ENCODE measurements at places on chromosomes 3 and 15. TPM values are rescaled to one million over a fixed set of nuclear protein-coding genes. Genes with fewer than 3 reads are reported as not detected.

The SIDT1 gene
- 1.4 TPM for polyA plus RNA-seq

The MINAR1 gene
- polyA plus RNA-seq = 0.68 TPM

The SETMAR gene
- polyA plus RNA-seq = 33.9 TPM

The PIGZ gene
- polyA plus RNA-seq = 1.1 TPM

The TIMP4 gene
- polyA plus RNA-seq = 0.25 TPM

The CRYGS gene
- 10.8 TPM for polyA plus RNA-seq

The KIF9 gene
- polyA plus RNA-seq = 19.1 TPM

The KCNAB1 gene
- polyA plus RNA-seq = 1.3 TPM

The SH3GL3 gene
- polyA plus RNA-seq = 11.9 TPM

The REC114 gene
- polyA plus RNA-seq = 0.13 TPM

The ISL2 gene
- 0.13 TPM for polyA plus RNA-seq

The LRRC31 gene
- polyA plus RNA-seq = not detected

The SNX22 gene
- 2.9 TPM for polyA plus RNA-seq

The IL17RE gene
- polyA plus RNA-seq = 102 TPM

The AKAP13 gene
- 93.8 TPM for polyA plus RNA-seq

The MITF gene
- 7.5 TPM for polyA plus RNA-seq

The WNT5A gene
- 14.6 TPM for polyA plus RNA-seq

The ACTRT3 gene
- polyA plus RNA-seq = 2.2 TPM

The DGKG gene
- polyA plus RNA-seq = 4.4 TPM

The CASR gene
- 0.01 TPM for polyA plus RNA-seq

The TMEM212 gene
- polyA plus RNA-seq = 0.80 TPM

The CNTN6 gene
- 7.0 TPM for polyA plus RNA-seq

The GHSR gene
- polyA plus RNA-seq = not detected

The GRAMD1C gene
- 5.9 TPM for polyA plus RNA-seq

The TM6SF1 gene
- 2.7 TPM for polyA plus RNA-seq

The PSTPIP1 gene
- polyA plus RNA-seq = 1.9 TPM

The LRRIQ4 gene
- polyA plus RNA-seq = 0.14 TPM

The IQCF5 gene
- polyA plus RNA-seq = not detected

The CHRNB4 gene
- polyA plus RNA-seq = 0.22 TPM

The CKMT1B gene
- 0.68 TPM for polyA plus RNA-seq

The RPN1 gene
- 150 TPM for polyA plus RNA-seq

The GP5 gene
- 0.54 TPM for polyA plus RNA-seq

Data from right lung (tissue), 10 donors.